ENCODE measurements at places on chromosomes 3 and 15.
A peak's percentile ranks its signal among the peaks of the same experiment; 100 is the strongest.

- DNase-seq, result peak; percentile 64
Measured at GRCh38 chr3:121436641-121437040, 109.1 kb downstream of the POLQ start.

- no peak for DNase-seq
Measured at GRCh38 chr3:116388867-116389385, 56.4 kb downstream of the LSAMP start.

DNA sequence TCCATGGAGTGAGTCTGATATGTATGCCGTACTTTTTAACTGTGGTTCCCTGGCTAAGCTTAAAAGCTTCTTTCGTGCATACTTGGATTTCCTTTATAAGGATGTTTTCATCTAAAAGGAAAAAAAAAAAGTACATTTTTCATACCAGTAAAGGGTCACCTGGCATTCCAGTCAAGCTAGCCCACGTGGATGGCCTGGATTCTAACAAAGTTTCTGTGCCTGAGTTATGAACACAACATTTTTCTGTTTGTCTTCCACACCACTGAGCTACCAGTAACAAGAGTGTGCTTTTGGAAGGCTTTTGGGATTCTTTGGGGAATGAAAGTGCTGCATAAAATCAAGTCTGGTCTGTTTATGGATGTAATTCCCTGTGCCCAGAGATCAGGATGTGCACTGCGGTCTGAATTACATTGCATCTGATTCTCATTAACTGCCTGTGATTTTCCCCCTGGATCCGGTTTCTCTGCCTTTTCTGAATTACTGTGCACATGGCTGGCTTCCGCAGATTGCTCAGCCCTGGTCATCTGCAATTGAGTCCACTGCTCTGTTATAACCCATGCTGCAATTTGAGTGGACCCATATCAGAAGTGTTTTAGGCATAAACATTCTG, 38.2 kb upstream of the MAGI1 start:
- DNase-seq, result no peak

- DNase-seq, result no peak
Measured at GRCh38 chr3:183478501-183478900, 50.1 kb upstream of the MCF2L2 start.

GRCh38 chr3:10556312-10556711, 50.9 kb upstream of the ATP2B2 start:
- no peak for DNase-seq

- no peak for DNase-seq
Measured at GRCh38 chr3:25397150-25397549, 30.9 kb upstream of the RARB start.

GRCh38 chr3:192031941-192032340, 571.0 kb downstream of the PYDC2 start:
- DNase-seq, result no peak

DNA sequence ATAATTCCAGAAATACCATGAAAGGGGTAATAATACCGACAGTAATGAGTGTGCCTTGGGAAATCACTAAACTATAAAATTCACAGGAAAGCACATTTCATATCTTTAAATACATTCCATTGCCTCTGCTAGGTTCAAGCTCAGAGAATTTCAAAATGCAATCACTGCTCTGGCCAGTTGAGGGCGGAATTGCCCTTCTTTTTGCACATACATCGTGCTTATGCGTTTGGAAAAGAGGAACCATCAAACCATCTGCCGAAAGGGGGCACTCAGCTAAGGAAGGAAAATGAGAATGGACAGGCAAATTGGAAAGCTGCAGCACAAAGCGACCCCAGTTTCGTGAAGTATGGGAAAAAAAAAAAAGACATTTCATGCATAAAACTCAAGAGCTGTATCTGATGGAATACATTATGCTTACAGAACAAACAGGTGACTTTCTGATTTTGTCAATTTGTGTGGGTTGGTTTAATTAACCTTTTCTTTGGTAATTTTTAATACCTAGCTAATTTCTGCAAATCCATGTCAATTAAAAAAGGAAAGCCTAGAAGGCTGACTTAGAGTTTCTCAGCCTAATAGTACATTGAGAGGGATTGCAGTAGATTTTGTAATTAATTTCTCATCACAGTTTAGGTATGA, 61.4 kb downstream of the TUSC7 start:
- DNase-seq, result peak; percentile 81

- peak; percentile 95 for DNase-seq
Measured at GRCh38 chr15:63250312-63250965, 27.0 kb upstream of the APH1B start.

DNA sequence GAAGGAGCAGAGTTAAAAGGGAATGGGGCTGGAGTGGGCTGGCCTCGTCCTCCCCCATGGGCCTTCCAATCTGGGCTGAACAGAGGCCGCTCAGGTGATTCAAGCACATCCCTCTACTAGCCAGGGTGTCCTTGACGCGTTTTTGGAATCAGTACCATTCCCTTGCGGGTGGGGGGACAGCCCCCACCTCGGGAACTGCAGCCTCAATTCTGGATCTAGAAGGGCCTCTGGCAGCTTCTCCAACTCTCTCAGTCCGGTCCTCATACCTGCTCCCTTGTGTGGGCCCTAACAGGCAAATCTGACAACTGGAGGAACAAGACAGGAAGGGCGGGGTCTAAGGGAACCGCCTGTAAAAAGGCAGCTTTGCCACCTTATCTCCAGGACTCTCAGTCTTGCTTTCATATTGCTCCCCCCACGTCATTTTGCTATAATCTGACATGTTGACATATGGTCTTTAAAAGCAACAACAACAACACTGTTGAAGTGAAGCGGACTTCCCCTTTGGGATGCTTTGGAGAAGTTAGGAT, 802 bp upstream of the CHRNB4 start:
- DNase-seq, result no peak

DNA sequence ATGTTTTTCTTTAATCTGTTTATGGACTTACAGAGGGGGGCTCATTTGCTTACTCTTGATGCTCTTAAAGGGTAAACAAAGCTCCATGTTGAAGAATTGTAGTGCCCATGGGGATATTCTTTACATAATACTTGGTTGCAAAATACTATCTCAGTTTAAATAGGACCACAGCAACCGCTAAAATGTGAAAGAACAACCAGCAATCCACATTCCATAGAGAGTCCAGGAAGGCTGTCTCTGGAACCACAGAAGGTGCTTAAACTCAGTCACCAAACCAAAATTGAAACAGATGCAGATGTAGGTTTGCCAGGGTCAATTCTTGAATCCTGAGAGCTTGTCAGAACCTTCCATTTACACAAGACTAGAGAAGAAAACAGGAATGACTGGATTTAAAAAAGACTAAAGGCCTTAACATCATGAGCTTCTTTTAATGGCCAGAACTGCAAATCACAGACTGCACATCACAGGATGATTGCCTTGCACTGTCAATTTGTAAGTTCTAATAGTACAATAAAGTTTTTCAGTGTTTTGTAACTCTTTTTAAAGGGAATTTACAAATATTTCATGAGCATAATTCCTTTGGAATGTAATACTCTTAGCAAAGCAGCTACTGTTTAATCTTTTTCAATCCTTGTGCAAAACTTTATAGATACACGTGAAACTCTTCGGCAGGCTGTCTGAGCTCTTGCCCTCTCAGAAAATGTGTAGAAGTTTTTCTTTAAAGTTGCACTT, 661.6 kb downstream of the SI start:
- peak; percentile 1 for DNase-seq

Data from myocyte (in vitro differentiated cells).